Hindlimb muscle (tissue), 1 donor: ENCODE measurements at places on chromosomes 13 and 19.

- DNase-seq: no peak
These were observed 245.2 kb downstream of the TBC1D4 start for GRCh38 chr13:75236774-75237173.

DNA sequence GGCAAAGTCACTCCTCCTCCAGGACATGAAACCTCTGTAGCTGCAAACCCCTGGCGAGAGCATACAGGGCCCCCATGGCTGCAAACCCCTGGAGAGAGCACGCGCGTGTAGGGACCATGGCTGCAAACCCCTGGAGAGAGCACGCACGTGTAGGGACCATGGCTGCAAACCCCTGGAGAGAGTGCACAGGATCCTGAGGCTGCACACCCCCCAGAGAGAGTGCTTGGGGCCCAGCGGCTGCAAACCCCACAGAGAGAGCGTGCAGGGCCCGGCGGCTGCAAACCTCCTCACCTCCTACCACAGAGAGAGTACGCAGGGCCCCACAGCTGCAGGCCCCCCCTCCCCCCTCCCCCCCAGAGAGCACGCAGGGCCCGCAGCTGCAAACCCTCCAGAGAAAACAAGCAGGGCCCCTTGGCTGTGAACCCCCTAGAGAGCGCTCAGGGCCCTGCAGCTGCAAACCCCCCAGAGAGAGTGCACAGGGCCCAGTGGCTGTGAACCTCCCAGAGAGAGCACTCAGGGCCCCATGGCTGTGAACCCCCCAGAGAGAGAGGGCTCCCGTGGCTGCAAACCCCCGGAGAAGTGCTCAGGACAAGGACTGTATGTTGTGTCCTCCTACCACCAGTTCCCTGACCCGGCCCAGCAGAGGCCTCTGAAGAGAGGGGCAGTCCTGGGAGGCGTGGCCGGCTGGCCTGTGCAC, 7.3 kb downstream of the ADPRHL1 start:
- DNase-seq: no peak

- peak; percentile 70 for DNase-seq
These were observed 9.4 kb upstream of the CEACAM16 start for GRCh38 chr19:44689290-44690130.

GRCh38 chr19:38250821-38251563, 5.2 kb downstream of the PPP1R14A start:
- peak; percentile 71 for DNase-seq

DNA sequence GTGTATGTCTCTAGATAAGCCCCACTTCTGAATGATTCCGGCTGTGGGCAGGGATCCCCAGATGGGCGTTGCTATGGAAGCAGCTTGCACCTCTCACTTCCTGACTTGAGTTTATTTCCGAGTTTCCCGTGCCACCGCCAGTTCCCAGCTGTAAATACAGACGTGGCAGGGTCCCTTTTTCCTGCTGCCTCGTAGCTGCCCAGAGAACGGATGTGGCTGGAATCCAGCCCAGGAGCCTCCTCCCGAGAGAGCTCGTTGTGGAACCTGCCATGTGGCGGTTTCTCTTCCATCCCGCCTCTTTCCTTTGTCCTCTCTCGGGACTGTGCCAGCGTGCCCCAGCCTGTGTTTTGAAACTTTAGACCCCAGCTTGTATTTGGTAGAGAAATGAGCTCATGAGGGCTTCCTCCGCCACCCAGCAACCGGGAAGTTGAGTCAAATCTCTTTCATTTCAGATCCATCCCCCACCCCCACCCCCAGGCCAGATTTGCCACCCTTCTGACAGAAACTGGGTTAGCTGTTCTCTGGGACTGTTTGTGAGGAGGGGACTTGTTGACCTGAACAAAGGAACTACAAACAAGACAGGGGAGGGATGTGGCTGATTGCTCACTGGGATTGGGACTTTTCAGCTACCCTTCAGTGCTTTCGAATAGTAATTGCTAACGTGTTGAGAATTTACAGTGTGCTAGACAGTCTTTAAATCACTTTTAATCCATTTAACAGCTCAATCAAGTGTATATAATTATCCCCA, 96.6 kb downstream of the SIPA1L3 start:
- peak; percentile 75 for DNase-seq

DNA sequence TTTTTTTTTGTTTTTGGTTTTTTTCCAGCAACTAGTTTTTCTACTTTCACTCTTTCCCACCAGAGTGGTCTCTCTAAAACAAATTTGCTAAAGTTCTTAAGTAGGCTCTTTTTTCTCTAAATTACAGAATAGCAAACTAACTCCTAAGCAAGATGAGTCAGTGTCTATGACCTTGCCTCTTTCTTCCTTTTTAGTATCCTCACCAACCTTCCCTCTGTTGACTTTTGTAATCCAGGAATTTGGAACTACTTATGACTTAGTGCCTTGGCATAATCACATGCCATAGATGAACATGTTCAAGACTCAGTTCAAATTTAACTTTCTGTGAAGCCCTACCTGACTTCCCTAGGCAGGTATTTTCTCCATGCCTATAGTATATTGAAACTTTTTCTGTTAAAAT, 32.3 kb upstream of the AKAP11 start:
- DNase-seq: no peak

DNA sequence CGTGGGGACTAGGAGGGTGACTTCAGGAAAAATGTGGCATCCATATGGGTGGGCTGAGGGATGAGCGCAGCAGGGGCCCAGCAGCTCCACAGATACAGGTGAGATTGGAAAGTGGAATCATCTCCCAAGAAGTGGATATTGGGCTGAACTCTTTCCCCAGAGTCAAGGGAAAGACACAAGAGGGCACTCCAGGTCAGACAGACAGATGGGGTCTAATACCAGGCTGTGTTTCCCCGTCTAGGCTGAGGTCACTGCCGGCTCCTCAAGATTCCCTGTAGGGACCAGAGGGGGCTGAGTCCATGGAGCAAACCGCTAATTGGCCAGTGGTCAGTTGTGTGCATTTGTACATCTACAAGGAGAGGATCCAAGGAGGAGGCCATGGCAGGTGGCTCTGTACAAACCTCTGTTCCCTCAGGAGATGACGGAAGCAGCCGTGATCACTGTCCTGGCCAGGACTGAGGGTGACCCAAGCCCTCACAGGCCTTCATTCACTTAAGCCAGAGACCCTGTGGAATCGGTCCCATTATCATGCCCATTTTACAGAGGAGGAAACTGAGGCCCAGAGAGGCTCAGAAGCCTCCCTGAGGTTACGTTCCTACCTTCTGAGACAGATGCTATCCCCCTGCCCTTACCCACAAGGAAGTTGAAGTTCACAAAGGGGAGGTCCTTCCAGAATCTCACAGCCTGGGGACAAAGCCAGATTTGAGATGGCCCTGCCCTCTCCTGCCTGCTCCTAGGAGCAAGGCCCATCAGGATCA, 14.9 kb upstream of the IGLON5 start:
- no peak for DNase-seq

- DNase-seq: peak; percentile 75
These were observed 70.5 kb upstream of the ZNF420 start for GRCh38 chr19:37007587-37008220.

- DNase-seq: peak; percentile 63
These were observed 182.7 kb upstream of the CSNK1A1L start for GRCh38 chr13:37288057-37288720.

GRCh38 chr13:83691966-83692365, 190.3 kb downstream of the SLITRK1 start:
- no peak for DNase-seq

GRCh38 chr19:14412324-14412995, 6.7 kb downstream of the DDX39A start:
- no peak for DNase-seq

GRCh38 chr13:33610438-33611120, 207.4 kb upstream of the RFC3 start:
- no peak for DNase-seq

GRCh38 chr13:41049480-41050440, 11.5 kb upstream of the WBP4 start:
- DNase-seq: no peak

DNA sequence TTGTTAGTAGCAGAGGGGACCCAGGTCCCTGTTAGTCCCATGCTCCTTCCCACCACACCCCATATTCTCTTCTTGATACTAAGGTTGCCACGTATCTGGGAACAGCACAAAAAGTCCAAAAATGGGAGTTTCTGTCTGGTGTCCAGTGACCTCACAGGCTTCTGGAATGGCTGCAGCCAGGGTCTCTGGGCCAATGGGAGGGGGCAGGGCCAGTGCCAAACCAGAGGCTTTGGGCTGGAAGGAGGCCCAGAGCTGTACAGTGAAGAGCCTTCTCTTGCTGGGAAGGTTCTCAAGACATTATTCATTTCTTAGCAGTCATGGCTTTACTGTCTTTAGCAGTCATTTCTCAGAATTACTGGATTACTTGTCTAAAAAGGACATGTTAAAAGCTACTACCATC, 119.2 kb downstream of the FRY start:
- DNase-seq: peak; percentile 78

GRCh38 chr13:33168321-33168960, 117.1 kb downstream of the STARD13 start:
- DNase-seq: peak; percentile 55

DNA sequence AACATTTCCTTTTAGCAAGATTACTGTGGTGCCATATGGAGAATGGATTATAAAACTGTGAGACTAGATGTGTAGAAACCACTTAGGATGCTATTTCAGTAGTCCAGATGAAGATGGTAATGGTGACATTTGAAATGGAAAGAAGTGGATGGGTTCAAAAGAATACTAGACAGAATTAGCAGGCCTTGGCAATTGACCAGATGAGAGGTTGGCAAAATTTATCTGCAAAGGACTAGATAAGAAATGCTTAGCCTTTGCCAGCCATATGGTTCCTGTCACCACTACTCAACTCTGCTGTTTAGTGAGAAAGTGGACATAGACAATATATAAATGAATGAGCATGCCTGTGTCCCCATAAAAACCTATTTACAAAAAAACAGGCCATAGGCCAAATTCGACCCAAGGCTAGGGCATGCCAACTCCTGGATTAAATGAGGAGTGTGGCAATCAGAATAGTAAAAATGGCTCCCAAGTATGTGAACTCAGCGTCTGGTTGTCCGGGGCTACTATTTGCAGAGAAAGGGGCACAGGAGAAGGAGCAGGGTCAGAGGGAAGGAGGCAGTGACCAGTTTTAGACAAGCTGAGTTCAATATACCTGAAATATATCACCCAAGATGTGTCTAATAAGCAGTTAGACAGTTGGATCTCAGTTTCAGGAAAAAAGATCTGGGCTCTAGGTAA, 98.4 kb downstream of the ENOX1 start:
- no peak for DNase-seq

- DNase-seq: no peak
These were observed 1.5 kb downstream of the SIGLEC8 start for GRCh38 chr19:51456541-51457290.

DNA sequence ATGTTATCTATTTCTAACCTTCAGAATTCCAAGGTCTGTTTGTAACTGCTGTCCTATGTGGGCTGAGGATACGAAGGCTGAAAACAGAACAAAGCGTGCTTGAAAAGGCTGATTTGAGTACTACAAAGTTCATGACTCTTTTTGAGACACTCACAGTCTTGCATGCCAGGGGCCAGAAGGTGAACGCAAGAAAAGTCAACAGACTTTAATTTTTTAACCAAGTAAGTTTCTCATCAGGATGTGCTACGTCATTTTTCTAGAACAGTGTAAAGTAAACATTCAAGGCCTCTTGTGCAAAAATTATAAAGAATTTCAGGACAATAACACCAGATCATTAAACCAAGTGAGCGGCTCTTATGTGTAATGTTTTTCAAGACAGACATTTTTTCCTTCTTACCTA, 163.5 kb downstream of the COG6 start:
- no peak for DNase-seq

- DNase-seq: no peak
These were observed 5.5 kb downstream of the SLC7A1 start for GRCh38 chr13:29589967-29590366.

DNA sequence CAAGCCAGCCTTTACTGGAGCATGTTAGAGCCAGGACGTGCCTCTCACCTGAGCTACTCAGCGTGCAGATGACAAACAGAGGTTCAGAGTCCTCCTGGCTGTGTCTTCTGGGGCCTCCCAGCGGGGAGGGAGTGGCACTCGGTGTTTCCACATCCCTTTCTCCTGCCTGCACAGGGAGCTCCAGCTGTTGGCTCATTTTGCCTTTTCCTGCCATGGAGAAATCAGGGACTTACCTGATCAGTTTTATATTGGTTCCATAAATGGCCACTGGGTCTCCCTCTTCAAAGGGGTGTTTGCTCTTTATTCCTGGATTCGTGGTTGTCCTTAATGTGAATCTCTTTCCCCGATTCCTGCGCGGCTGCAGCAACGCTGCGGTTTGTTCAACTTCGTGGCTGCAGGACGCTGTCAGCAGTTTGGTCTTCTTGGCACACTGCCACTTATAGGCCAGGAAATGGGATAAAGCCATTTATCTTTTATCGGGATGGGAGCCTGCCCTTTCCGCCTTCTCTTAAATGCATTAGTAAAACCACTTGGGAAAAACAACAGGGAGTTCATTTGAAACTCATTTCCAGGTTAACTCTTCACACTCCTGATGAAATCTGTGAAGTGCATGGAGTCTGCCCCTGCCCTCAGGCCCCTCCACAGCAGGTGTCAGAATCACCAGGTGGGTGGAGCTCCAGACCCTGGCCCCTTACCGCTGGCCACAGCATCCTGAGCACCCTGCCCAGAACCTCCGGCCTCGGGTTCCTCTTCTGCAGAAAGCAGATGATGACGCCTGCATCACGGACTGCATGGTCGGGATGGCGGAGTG, 39.8 kb upstream of the MCF2L start:
- DNase-seq: no peak

GRCh38 chr19:21748088-21748487, 19.3 kb downstream of the ZNF100 start:
- DNase-seq: no peak

- no peak for DNase-seq
These were observed 9.6 kb upstream of the CEACAM5 start for GRCh38 chr19:41698746-41699230.

DNA sequence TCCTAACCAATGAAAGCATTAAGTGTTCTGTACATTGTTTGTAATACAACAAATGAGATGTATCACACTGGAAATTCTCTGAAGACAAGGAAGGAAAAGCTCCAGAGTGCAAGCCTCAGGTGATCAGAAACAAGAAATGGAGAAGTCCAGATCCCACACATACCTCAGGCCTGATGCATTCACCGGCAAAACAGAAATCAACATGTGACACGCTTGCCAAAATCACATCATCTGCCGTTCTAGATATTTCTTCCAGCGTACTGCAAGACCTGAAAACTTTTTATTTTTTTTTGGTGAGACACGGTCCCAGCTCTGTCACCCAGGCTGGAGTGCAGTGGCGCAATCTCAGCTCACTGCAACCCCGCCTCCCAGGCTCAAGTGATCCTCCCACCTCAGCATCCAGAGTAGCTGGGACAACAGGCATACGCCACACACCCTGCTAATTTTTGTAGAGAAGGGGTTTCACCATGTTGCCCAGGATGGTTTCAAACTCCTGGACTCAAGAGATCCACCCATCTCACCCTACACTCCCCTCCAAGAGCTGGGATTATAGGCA, 48.6 kb downstream of the FOXO1 start:
- DNase-seq: no peak

DNA sequence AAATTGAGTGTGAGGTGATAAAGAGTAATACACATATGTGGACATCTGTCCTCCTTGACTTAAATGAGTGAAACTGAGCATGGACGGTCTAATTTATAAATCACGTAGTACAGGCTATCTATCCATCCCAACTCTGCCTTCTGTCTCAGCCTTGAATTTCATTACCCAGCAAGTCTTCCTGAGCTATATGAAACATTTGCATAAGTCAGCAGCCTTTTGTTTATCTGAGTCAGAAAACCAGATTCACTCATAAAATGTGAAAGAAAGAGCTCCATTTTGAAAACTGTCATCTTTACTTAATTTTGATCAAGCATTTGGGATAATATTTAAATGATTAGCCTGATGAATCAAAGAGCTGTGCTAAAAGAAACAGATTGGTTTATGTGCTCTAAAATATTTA, 197.9 kb downstream of the LHFPL6 start:
- no peak for DNase-seq
